Activated T-helper 17 cell treated with anti-CD3 and anti-CD28 coated beads, Interleukin-2, amount 50 U/mL, for 72 hours (primary cell): ENCODE measurements at places on chromosomes 12 and 14.

GRCh38 chr12:3127832-3128231 lies 50.7 kb downstream of the TSPAN9 start:
- H3K27ac ChIP-seq = no peak overlapping the region
- H3K36me3 ChIP-seq = no peaks in the 10 kb centered on the region
- H3K4me1 ChIP-seq = peaks cover 6% of the 10 kb centered on the region
- ATAC-seq = no peak
- H3K27me3 ChIP-seq = peaks cover 46% of the 10 kb centered on the region

DNA sequence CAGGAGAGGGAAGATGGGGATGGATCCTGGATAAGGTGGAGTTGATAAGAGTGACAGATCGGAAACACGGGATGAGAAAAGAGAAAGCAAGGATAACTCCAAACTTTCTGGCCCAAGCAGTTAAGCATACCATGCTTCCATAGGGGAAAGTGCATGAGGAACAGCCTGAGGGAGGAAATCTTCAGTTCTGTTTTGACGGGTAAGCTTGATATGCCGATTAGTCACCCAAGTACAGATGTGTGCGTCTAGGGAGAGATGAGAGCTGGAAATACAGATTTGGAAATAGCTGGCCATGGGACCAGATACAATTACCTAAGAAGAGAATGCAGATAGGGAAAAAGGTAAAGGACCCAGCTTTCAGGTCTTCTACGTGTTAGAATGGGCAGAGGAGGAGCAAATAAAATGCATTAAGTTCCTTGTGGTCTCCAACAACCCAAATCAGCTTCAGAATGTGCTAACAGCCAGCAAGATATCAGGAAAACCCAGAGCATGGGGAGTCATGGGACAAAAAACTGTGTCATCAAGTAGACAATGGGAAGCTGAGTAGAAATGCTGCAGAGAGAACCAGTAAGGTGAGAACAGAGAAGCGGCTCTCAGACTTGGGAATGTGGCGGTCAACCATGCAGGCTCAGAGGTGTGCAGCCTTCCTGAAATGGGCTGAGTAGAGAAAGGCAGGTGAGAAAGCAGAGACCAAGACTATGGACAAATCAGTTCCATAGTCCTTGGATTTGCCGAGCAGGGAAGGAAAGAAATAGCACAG lies 56.3 kb downstream of the PPP1R36 start:
- no peak overlapping the region for H3K4me3 ChIP-seq
- H3K36me3 ChIP-seq = no peaks in the 10 kb centered on the region
- H3K27me3 ChIP-seq = peaks cover 11% of the 10 kb centered on the region
- no peaks in the 10 kb centered on the region for H3K4me1 ChIP-seq
- no peak overlapping the region for H3K27ac ChIP-seq

DNA sequence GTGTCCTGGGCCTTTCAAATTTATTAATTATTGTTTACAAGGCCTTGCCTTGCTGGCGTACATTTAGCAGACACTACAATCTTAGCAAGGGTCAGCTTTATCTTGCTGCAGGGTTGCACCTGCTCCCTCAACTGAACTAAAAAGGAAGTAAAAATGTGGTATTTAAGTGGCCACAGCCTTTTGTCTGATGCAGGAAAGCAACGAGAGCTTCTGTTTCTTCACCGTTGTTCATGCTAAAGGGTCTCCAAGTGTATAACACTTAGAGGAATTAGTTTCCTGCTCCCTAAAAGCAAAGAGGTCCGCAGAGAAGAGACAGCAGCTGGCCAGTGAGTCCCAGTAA lies 62.8 kb upstream of the EGLN3 start:
- ATAC-seq = no peak
- H3K27me3 ChIP-seq = no peaks in the 10 kb centered on the region
- peak overlapping the region; percentile 93 for H3K4me3 ChIP-seq
- peak overlapping the region; percentile 84 for H3K27ac ChIP-seq

DNA sequence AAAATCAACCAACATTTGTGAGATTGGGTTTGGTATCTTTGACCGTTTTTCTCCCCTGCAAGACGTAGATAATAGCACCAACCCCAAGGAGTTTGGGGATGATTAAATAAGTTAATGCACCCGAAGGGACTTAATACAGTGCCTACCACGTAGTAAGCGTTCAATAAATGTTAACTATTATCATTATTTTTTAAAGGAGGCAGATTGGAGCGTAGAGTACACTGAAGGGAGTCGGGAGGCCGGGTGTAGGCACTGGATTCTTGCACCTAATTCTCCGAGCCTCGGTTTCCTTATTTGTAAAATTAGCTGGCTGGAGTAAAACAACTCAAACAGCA lies 367 bp upstream of the FRS2 start:
- H3K27me3 ChIP-seq = no peaks in the 10 kb centered on the region
- H3K36me3 ChIP-seq = peaks cover 13% of the 10 kb centered on the region
- ATAC-seq = no peak
- peak overlapping the region; percentile 81 for H3K4me3 ChIP-seq

DNA sequence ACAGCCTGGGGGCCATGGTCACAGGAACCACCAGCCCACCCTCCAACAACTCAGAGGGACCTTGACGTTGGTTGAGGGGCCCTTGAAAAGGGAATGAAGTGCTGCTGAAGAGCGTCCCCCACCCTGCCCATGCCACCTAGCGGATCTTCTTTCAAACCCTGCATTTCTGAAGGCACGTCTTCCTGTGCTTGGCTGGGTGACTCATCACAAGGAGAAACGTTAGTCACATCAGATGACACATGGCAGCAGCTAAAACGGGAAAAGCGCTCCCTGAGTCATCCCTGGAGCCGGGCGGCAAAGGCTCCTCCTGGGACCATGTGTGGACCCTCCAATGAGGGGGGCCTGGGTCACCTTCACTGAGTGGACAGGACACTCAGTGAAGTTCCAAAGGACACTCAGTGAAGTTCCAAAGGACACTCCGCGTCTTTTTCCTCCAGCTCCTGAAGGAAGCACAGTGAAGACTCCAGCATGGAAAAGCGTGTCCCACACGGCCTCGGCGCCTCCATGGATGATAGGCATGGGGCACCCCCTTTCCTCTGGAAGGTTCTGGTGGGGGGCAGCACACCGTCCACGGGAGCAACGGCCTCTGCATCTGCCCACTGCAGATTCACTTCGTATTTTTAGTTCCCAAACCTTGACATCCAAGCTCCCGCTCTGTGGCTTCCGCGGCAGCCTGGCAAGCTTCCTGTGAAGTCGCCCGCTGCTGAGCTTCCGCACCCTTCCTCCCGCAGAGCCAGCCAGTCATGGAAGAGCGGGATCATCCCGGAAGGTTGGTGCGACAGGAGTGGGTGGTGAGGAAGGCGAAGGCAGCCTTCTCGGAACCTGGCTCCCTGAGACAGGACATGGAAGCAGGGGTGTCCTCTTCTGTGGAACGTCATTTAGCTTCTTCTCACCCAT lies 383.4 kb downstream of the VRK1 start:
- no peaks in the 10 kb centered on the region for H3K27me3 ChIP-seq
- H3K36me3 ChIP-seq = no peaks in the 10 kb centered on the region
- H3K4me3 ChIP-seq = peak overlapping the region; percentile 60
- peaks cover 38% of the 10 kb centered on the region for H3K4me1 ChIP-seq
- H3K27ac ChIP-seq = peak overlapping the region; percentile 93

DNA sequence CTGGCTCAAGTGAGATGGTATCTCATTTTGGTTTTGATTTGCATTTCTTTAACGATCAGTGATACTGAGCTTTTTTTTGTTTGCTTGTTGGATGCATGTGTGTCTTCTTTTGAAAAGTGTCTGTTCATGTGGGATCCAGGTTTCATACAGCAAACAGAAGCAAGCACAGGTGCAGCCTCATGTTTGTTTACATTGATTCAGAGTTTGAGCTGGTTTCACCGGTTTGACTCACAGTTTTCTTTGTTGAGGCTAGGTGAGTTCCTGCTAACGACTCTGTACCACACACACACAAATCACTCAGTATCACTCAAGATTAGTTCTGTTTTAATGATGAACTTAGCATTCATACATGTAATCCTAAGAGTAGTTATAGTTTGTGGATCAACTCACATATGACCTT lies 3.7 kb downstream of the OR10G2 start:
- no peaks in the 10 kb centered on the region for H3K36me3 ChIP-seq
- ATAC-seq = peak; percentile 29
- no peaks in the 10 kb centered on the region for H3K4me1 ChIP-seq
- H3K27me3 ChIP-seq = peaks cover 7% of the 10 kb centered on the region
- H3K4me3 ChIP-seq = no peak overlapping the region
- no peak overlapping the region for H3K27ac ChIP-seq

DNA sequence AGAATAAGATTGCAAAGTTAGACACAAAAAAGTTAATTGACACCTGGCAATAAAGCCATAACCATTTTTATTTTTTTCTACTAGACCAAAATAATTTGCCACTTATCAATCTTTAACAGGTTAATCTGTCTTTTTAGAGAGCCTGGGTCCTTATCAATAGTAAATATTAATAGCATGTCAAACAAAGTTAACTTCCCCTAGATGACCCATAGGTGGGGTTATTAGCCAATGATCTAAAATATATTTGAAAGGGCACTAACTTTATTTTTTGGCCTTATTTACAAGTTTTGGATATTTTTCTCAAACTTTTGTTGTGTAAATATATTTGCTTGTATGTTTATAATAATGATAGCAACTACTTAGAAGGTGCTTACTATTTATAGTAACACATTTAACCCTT lies 3.9 kb downstream of the ANKRD33 start:
- no peak overlapping the region for H3K27ac ChIP-seq
- no peaks in the 10 kb centered on the region for H3K36me3 ChIP-seq
- H3K4me3 ChIP-seq = no peak overlapping the region
- H3K4me1 ChIP-seq = no peaks in the 10 kb centered on the region

GRCh38 chr14:105536691-105537579 lies 10.6 kb downstream of the TMEM121 start:
- H3K4me3 ChIP-seq = no peak overlapping the region
- no peak overlapping the region for H3K27ac ChIP-seq
- no peak for ATAC-seq
- no peaks in the 10 kb centered on the region for H3K36me3 ChIP-seq

- H3K36me3 ChIP-seq = no peaks in the 10 kb centered on the region
- no peaks in the 10 kb centered on the region for H3K4me1 ChIP-seq
Measured at GRCh38 chr12:84825149-84825548, 87.5 kb downstream of the SLC6A15 start.
